NCI-H1694 (cell line): ENCODE measurements at places on chromosomes 4 and X.
A peak's percentile ranks its signal among the peaks of the same experiment; 100 is the strongest.

GRCh38 chrX:16946971-16947562 lies 609 bp downstream of the REPS2 start:
- no peak for DNase-seq

- DNase-seq, result no peak
These were observed 31.6 kb downstream of the IQCM start for GRCh38 chr4:149784018-149784417.

DNA sequence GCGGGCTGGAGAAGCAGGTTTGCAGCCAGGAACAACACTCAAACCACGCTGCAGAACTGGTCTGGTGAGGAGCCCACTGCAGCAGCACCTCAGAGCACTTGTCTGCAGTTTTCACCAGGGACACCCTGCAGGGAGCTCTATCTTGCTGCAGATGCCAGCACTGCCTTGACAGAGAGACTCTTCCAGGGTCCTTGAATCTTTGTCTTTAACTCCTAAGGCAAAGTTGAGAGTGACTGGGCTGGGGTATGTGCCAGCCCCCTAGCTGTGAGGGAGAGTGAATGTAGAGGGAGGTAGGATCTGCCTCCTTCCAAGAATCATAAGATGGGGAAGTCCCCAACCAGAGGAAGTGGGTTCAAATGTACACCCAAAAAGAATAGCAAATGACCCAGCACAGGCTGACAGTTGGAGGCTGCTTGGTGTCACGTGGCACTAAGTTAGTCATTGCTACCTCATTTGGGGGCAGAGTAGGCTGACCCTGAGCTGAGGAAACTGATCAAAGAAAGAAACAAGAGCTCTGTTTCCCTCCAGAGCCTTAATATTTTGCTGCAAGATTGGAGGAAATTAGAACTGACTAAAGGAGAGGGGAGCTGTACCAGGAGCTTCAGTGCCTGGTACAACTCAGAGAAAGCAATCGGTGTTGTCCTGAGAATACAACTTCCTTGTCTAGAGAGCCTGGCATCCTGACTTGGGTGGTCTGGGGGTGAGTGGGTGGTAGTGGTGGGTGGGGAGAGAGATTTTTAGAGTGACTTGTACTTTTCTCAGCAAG lies 28.2 kb upstream of the HUWE1 start:
- DNase-seq, result no peak

DNA sequence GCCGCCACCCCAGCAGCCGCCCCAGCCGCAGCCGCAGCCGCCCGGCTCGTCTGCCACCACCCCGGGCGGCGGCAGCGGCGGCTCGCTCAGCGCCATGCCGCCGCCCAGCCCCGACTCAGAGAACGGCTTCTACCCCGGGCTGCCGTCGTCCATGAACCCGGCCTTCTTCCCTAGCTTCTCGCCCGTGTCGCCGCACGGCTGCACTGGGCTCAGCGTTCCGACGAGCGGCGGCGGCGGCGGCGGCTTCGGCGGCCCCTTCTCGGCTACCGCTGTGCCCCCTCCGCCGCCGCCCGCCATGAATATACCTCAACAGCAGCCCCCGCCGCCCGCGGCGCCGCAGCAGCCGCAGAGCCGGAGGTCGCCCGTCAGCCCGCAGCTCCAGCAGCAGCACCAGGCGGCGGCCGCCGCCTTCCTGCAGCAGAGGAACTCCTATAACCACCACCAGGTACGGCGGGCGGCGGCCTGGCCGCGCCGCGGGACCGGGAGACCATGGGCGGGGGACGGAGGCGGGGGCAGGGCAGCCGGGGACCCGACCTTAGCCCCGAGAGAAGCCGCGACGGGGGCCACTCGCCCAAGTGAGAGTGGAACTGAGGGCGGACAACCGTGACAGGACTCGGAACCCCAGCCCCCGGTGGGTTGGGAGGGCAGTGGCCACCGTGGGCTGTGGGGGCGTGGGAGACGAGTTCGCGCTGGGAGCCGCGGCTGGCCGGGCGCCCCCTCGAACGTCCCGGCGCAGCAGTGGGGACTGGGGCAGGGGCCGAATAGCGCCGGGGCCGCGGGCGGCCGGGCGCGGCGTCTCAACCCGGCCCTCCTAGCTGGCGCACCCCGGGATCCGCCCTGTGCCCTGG lies 1.8 kb downstream of the CPEB2 start:
- no peak for DNase-seq

- no peak for DNase-seq
These were observed 97.1 kb downstream of the NFKB1 start for GRCh38 chr4:102598086-102598761.

DNA sequence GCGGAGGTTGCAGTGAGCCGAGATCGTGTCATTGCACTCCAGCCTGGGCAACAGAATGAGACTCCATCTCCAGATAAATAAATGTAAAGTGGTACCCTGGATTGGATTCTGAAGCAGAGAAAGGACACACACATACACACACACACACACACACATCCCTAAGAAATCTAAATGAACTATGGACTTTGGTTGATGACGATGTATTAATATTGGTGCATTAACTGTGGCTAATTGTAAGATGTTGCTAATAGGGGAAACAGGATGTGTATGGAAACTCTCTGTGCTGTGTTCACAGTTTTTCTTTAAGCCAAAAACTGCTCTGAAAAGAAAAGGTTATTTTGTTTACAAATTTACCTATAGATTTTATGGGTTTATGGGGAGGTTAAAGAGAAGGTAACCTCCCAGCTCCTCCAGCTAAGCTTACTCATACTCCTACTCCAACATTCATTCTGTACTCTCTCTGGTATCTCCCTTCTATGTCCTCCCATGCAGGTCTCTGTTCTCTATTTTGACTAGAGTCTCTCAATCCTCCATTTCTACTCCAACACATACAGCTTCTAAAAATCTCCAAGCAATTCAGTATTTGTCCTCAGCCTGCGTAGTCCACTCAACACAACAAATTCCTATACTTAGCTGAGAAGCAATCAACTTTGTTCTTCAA lies 46.5 kb upstream of the RELL1 start:
- no peak for DNase-seq

DNA sequence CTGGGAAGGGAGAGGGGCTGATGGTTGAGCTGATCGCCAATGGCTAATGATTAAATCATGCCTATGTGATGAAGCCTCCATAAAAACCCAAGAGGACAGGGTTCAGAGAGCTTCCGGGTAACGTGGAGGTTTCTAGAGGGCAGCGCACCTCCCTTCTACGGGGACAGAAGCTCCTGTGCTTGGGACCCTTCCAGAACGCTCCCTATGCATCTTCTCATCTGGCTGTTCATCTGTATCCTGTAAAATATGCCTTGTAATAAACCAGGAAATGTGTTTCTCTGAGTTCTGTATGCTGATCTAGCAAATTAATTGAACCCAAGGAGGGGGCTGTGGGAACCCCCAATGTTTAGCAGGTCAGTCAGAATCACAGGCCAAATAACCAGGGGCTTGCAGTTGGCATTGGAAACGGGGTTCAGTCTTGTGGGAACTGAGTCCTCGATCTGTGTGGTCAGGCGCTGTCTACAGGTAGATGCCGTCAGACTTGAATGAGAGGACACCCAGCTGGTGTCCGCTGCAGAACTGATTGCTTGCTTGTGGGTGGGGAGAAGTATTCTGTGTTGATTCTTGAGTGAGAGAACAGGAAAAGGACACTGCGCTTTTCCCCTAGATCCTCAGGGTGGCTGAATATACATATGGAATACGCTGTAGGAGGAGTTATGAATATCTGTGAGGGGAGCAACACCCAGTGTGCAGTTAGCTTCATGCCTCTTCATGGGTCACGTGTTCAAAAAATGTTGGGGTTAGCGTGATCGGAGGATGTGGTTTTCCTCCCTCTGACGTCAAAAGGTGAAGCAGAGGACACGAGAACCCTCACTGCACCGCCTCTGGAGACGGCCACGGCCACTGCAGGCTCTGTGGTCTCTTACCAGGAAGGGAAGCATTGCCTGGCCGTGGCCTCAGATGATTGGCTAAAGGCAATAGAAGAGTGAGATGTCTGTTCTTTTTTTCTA lies 29.2 kb downstream of the HTT-AS start:
- DNase-seq, result no peak

GRCh38 chr4:116880625-116881024 lies 204.8 kb downstream of the TRAM1L1 start:
- no peak for DNase-seq

DNA sequence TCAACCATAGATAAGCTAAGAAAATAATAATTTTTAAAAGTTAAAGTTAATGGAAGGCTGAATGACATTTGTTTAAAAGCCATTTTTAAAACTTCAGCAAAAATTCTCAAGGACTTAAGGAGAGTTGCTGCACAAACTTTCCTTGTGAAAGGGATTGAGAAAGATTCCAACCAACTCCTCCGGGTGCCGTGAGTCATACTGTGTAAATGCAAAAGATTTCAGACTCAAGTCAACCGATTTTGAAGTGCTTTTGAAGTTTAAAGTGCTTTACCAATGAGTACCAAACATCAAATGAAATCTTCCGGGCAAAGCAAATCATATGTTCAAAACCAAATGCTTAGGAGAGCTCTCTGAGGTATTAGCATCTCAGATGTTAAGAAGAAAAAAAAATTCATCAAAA lies 31.4 kb downstream of the VCX2 start:
- no peak for DNase-seq

DNA sequence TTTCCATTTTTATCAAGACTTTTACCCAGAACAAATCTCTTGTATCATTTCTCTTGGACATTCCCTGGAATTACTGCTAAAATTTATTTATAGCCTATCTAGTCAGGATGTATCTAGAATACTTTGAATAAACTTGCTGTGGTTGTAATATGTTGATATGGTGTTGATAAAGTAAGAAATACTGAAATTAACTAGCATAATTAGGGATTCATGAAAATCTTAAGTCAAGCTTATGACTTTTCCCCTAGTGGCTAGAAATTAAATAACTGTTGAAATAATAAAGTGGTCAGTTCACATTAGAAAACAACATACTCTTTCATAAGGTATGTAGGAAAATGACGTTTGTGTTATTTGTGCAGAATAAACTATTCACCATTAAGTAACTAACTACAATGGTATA lies 73.1 kb upstream of the ANKRD50 start:
- DNase-seq, result no peak

GRCh38 chr4:185683896-185684295 lies 128.1 kb downstream of the SORBS2 start:
- DNase-seq, result no peak

DNA sequence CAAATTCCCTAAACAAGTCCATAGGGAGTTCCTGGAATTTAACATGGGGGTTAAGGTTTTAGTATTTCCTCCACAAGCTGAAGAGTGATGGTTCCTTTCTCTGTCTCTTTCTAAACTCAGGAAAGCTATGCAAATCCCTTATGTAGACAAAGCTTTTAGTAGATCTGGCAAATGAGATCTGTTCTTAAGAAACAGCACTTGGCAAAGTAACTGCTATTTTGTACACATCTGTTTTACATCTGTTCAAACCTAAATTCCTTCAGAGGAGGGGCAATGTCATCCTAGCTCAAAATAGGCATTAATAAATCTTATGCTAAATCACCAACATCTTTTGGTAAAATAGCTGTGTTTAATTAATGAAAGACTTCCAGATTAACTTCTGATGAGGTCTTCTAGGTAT lies 137.8 kb upstream of the TBC1D9 start:
- no peak for DNase-seq

- DNase-seq, result no peak
These were observed 18.3 kb downstream of the SPON2 start for GRCh38 chr4:1154126-1154522.

GRCh38 chr4:142331646-142332045 lies 514.5 kb downstream of the INPP4B start:
- no peak for DNase-seq

DNA sequence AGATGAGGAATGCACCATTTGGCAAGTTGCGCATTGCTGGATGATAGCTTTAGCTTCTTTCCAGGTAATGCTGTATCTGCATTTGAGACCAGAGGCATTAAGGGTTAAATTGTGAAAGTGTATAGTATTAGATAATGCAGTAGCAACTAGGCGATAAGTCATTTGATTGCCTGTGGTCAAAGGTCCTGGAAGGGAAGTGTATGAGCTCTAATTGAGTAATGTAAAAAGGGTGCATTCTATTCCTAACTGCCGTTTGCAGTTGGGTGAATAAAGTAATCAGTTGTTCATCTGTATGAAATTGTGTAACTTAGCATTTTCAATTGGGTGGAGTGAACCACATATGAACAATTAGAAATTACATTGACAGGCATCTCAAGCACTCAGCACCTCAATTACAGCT lies 54.5 kb upstream of the WDR1 start:
- no peak for DNase-seq

- DNase-seq, result no peak
These were observed 210.5 kb upstream of the DIAPH2 start for GRCh38 chrX:96474029-96474740.

- no peak for DNase-seq
These were observed 14.1 kb downstream of the NOP14 start for GRCh38 chr4:2948895-2949781.

GRCh38 chr4:88599298-88599697 lies 7.0 kb downstream of the HERC3 start:
- DNase-seq, result no peak

- DNase-seq, result no peak
These were observed 336.1 kb upstream of the BOD1L1 start for GRCh38 chr4:13963601-13964000.

GRCh38 chrX:36898301-36898700 lies 109.9 kb upstream of the FAM47C start:
- peak; percentile 0 for DNase-seq

- no peak for DNase-seq
These were observed 84.2 kb downstream of the CHRNA9 start for GRCh38 chr4:40419231-40419912.

DNA sequence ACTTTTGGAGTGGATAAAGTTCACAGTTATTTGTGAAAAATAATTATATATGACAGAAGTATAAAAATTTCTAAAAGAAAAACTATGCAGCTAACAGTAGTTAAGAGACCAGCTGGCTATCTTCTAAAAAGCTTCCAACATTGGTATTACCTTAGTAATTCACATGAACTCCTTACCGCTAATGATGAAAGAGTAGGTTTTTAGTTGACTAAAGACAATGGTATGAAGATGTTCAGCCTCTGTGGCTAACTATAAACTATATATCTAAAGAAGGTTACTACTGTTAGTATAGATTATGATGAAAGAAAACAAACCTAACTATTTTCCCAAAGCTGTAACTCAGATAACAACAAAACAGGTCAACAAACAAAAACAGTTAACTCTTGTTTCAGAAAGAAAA lies 10.4 kb downstream of the CCNI start:
- DNase-seq, result no peak

GRCh38 chrX:136221851-136222513 lies 29.2 kb downstream of the MAP7D3 start:
- DNase-seq, result no peak

DNA sequence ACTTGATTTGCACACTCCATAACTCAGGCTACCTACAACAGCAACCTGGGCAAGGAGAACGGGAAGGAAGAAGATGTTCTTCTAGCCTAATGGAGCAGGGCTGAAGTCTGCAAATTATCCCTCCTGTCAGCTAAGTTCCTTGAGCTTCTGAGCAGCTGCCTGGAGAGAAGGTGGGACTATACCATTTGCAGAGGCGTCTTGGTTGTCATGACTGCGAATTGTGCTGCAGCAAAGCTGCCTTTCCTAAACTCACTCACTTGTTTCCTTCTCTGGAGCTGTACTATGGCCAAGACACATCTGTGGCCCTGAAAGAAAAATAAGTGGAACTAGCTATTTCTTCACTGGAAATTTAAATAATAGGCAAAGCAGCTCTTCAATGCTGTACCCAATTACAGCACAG lies 682.4 kb upstream of the GRIA3 start:
- DNase-seq, result no peak
